HS-27A (cell line): ENCODE measurements at places on chromosomes 4 and X.

- peak; percentile 22 for DNase-seq
Observed at GRCh38 chr4:167838686-167839085, 253.7 kb upstream of the ANXA10 start.

DNA sequence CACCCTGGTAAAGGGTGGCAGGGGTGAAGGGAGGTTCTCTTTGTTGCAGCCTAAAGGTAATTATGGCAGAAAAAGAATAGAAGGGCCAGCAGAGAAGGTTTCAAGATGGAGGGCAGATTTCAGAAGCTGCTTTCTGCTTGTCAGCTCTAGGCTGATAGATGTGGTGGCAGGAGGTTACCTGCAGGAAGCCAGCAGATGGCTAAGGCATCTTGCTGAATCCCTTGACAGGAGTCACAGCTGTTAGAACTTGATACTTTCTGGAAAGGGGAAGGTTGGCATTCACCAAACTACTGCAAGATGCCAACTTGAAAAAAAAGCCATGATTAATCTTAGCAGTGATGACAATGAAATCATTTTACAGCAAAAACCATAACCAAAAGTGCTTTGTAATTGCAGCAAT is 69.5 kb upstream of the CBLL2 start:
- DNase-seq, result no peak

- peak; percentile 65 for DNase-seq
Observed at GRCh38 chr4:41432881-41433280, 105.1 kb upstream of the LIMCH1 start.

DNA sequence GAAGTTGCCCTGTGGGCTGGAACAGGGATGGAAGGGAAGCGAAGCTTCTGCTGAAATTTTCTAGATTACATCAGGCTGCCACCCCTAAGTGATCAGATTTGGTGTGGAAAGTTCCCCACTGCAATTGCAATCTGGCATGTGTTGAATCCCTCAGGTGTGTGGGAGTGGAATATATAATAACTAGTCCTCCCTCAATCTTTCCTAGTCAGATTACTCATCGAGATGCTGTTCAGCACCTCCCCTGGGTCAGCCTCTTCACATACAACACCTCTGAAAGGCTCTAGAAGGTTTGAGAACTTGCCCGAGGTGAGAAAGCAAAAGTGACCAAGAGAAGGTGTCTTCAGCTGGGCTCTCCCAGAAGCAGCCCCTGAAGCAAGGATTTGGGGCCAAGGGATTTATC is 336.8 kb downstream of the BCOR start:
- no peak for DNase-seq
